ENCODE measurements at places on chromosomes 6 and 20.
A peak's percentile ranks its signal among the peaks of the same experiment; 100 is the strongest.

DNA sequence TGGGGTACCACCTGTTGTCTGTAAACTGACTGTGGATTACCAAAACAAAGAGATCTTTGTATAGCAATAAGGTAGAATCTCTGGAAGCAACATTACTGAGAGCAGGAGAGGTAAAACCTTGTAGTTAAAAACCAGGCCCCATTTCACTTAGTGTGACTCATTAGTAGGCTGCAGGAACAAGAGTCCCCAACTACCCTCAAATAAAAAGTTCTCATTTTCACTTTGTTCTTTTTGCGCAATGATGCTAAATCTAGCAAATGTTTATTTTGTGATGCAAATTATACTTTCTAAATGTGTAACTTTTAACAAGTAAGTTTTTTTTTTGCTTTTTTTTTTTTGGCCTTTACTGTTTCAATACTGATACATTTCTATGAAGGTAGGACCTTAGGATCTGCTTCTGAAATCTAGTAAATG lies 67.1 kb downstream of the ESF1 start:
- no peak for DNase-seq

DNA sequence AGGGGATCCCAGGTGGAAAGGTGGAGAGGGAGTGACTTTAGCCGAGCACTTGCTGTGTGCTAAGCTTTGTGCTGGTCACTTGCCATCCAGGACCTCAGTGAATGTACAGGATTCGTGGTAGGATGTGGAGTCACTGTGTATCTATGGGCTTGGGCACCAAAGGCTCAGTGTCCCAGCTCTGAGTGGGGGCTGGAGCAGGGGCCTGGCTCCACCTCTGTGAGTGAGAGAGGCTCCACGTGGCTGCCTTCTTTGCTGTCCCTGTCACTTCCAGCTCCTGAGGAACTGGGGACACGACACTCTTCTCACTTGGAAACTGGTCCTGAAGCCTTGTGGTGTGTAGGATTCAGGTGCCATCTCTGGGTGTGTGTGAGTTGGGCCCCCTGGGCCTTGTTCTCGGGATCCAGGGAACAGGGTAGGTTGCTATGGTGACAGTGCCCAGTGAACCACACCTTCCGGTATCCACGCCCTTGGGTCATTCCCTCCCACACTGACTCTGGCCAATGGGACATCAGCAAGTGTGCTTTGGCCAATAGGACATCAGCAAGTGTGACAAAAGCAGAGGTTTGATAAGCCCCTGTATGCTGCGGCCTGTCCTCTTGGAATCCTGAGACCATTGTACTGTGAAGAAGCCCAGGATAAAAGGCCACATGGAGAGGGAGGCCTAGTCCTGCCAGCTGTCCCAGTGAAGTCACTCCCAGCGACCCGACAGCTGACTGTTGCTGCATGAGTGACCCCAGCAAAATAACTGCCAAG lies 87.7 kb downstream of the CDH22 start:
- no peak for DNase-seq

GRCh38 chr6:112874881-112875280 lies 527.8 kb downstream of the RFPL4B start:
- no peak for DNase-seq

DNA sequence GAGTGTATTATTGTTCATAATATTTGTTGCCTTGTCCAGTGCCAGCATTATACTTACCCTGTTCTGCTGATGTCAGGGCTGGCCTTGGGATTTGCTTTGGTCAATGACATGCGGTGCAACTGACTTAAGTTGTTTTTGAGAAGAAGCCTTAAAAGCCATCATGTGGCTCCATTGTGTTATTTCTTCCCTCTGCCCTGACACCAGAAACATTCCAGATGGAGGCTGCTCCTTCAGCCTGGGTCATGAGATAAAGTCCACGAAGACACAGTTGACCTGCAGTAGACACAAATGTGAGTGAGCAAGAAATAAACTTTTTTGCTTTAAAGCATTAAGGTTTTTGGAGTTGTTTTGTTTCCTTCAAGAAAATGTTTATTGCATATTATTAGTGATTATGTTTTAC lies 7.5 kb upstream of the HINT3 start:
- no peak for DNase-seq

DNA sequence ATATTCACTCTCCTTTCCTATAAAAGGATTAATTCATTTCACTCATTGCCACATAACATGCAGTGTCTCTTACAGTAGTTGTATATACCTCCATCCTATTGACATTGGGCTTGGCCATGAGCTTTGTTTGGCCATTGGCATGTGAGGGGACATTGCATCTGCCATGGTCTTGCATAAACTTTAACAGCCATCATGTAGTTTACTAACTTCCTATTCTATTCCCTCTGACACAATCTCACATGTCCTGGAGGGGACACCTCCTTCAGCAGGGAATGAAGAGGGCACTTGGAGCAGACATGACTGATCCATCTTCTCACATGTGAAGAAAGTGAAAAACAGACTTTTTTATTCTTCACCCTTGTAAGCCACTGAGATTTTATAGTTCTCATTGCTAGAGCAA lies 115.5 kb upstream of the MARCKS start:
- DNase-seq = no peak

- no peak for DNase-seq
These were observed 44.2 kb downstream of the PLCG1 start for GRCh38 chr20:41181567-41181966.

GRCh38 chr6:118525913-118526780 lies 21.9 kb upstream of the PLN start:
- no peak for DNase-seq

DNA sequence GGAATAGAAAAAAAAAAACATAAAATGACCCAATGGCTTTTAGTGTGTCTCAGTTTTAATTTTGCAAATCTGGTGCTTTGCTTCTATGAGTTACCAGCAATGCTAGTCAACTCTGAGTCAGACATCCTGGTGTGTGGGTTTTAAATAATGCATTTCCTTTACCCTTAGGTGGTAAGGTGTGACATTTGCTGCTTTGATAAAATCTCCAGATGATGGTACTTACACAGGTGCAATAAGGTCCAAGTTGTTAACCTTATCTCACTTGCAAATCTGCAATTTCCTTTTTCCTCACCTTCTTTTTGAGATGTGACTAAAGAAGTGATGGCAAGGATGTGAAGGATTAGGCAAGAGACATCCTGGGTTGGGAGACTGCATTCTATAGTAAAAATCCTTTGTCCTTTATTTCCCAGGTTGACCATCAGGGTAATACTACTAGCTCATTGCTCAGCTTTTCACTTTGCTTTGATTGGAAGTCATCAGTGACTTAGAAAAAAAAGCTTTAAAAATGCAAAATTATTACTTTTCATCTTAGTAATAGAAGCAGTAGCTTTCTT lies 818.5 kb upstream of the FLRT3 start:
- no peak for DNase-seq

DNA sequence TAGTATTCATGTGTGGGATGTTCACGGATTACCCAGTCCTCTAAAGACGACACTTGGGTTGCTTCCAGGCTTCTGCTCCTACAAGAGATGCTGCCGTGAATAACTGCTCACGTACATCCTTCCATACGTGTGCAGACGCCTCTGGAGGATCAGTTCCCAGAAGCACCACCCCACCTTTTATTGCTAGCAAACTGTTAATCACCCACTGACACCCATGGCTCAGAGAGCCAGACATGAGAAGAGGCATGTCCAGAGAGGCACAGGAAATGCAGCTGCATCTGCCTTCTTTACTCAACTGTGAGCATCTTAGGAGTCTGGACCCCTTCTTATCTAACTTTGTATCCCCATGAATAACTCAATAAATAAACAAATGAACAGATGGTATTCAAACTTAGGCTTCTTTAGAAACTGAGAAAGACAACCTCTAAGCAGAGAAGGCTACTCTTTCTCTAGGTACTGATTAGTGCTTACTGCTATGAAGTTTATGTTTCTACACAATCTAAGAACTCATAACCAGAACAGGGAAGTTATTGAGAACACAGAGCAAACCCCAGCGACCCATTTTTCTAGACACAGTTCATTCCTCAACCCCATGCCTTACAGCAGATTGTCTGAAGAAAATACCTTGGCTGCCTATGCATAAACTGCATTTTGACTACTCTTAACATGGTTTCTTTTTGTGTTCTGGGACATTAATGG lies 228.7 kb upstream of the RREB1 start:
- no peak for DNase-seq

- DNase-seq = peak; percentile 29
These were observed 544 bp upstream of the TP53INP2 start for GRCh38 chr20:34703424-34704176.

Data from right lobe of liver (tissue), 6 donors.